ENCODE measurements at places on chromosomes 6 and 20.

GRCh38 chr6:111070105-111071005 lies 16.9 kb upstream of the SLC16A10 start:
- DNase-seq, result no peak

DNA sequence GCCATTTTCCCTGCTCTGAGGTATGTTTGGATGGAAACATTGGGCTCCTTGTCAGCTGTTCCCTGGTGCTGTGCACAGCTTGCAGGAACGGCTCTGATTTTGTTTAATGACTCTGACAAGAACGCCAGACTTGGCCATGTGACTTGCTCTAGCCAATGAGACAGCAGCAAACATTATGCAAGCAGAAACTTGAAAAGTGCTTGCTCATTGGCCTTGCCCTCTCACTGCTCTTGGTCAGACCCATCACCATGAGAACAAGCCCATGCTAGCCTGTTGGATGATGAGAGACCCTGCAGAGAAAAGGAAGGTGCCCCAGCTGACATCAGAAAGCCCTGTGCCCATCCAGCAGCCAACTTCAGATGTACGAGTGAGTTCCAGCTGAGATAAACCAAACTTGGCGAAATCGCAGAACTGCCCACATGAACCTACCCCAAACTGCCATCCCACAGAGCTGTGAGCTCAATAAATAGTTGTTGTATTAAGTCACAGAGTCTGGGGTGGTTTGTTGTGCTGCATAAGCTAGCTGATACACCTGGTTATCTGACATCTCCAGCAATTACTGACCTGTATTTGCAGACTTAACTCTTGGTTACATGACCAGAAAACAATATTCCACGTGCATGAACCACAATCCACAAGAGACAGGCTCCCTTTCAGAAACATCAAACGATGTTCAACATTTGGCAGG lies 96.9 kb downstream of the JPH2 start:
- DNase-seq, result no peak

GRCh38 chr6:135233686-135234491 lies 52.8 kb downstream of the MYB start:
- peak; percentile 6 for DNase-seq

DNA sequence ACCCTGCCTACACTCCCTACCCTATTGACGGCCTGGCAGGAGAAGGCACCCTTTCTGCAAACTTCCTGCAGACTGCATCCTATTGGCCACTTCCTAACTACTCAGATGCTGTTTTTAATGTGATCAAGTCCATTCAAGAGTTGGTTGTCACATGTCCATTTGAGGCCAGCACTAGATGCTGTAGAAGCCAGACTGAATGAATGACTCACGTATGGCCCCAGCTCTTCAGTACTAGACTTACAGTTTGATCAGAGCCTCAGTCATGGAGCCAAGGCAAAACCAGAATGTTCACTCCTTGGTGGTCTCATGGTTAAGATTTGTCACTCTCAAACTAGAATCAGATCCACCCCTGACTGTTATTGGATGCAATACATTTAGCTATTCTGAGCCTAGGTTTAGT lies 101.7 kb downstream of the OPRM1 start:
- DNase-seq, result no peak

DNA sequence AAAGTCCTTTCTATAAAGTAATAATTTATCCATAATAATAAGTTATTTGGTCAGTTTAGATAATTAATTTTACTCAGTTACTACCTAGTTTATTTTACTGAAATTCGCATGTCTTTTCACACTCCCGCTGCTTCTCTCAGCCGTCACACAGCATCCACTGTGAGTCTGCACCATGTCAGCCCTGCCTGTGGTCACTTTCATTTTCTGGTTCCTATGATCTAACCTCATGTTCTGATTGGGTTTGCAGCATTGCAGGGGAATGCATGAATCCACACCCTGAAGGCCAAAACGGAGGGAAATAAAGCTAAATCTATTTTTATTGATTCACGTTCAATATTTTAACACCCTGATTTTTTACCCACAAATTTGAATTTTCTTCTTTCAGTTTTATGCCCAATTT lies 47.4 kb downstream of the PDE10A start:
- DNase-seq, result no peak

GRCh38 chr6:24524805-24525204 lies 30.0 kb downstream of the ALDH5A1 start:
- DNase-seq, result no peak

DNA sequence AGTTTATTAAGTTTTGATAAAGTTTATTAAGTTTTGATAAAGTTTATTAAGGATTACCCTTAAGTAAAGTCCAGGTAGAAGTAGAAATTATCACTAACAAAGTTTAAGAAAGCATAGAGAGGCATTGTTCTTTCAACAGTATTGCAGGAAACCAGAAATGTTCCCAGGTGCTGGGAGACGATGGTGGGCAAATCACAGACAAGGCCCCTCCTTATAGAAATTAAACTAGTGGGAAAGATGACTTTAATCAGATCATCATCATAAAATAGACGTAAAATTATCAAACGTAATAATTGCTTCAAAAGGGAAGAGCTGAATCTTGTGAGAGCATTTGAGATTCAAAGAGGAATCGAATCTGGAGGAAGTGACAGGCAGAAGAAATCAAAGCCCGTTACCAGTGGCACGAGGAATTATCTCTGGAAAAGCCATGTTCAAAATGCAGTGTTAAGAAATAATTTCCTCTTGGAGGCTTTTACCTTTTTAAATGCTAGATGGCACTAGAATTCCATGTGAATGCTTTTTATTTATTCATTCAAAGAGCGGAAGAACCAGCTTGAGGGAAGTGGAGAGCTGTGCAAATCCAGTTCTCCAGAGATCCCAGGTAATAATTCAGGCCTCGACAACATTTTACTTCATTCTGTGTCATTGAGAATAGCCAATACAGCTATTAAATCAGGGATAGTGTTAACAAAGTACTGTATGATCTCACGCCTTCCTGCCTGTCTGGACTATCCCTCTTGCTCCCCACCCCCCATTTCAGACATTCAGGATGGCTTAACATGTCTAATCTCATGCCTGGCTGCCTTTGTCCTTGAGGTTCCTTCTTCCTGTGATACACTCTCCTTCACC lies 1.0 kb upstream of the APMAP start:
- DNase-seq, result peak; percentile 19

- DNase-seq, result no peak
These were observed 25.2 kb downstream of the UCKL1 start for GRCh38 chr20:63930971-63931553.

GRCh38 chr20:61662968-61663331 lies 402.7 kb downstream of the TAF4 start:
- DNase-seq, result no peak

- DNase-seq, result no peak
These were observed 11.3 kb downstream of the MOCS3 start for GRCh38 chr20:50969912-50970311.

DNA sequence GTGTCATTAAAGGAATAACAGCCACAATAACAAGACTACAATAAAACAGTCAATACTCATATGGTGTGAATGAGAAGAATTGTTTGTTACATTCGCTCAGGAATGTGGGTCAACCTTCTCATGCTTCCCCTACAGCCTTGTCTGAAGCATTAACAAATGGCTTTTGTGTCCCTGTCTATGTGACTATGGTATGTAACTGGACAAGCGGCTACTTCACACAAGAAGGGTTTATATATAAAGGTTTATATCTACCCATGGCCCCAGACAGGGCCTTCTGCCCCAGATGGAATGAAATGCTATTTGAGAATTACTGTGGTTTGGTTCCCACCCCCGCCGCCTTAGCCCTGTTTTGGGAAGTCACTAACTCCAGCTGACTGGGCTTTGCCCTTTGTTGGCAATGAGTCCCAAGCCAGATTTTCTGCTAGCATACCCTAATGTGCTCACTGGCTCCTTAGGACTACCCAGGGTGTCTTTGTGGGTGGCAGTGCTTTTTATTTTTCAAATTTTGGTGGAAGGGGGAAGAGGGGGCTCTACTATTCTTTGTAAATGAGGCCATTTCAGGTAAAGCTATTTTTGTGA lies 39.4 kb downstream of the TFAP2A start:
- no peak for DNase-seq

GRCh38 chr20:53842301-53843099 lies 227.9 kb downstream of the BCAS1 start:
- no peak for DNase-seq

GRCh38 chr6:91324711-91325110 lies 737.8 kb upstream of the MAP3K7 start:
- no peak for DNase-seq

DNA sequence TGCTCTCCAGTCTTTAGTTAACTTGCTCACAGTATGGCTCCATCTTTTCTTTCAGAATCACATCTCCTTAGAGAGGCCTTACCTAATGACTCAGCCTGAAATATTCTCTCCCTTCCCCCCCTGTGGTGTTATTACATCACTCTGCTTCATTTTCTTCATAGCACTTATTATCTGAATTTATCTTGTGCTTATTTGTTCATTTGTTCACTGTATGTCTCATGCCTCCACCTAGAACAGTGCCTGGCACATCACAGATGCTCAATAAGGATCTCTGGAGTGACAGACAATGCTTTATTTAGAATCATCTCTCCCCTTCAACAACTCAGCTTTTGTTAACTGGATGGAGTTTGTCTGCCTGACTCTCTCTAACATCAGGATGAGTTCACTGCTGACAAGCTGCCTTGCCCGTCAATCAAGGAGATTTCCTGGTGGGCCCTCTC lies 96.6 kb upstream of the MAN1A1 start:
- no peak for DNase-seq

- DNase-seq, result no peak
These were observed 707.0 kb downstream of the EPM2A start for GRCh38 chr6:145028144-145028818.

- no peak for DNase-seq
These were observed 44.1 kb downstream of the MAK start for GRCh38 chr6:10794239-10794638.

GRCh38 chr6:14918200-14918907 lies 327.5 kb upstream of the JARID2 start:
- DNase-seq, result no peak

- DNase-seq, result no peak
These were observed 780.3 kb downstream of the PHF3 start for GRCh38 chr6:64415926-64416325.

GRCh38 chr20:90651-91050 lies 3.2 kb downstream of the DEFB125 start:
- no peak for DNase-seq

- DNase-seq, result no peak
These were observed 6.6 kb downstream of the FILIP1 start for GRCh38 chr6:75486850-75487518.

DNA sequence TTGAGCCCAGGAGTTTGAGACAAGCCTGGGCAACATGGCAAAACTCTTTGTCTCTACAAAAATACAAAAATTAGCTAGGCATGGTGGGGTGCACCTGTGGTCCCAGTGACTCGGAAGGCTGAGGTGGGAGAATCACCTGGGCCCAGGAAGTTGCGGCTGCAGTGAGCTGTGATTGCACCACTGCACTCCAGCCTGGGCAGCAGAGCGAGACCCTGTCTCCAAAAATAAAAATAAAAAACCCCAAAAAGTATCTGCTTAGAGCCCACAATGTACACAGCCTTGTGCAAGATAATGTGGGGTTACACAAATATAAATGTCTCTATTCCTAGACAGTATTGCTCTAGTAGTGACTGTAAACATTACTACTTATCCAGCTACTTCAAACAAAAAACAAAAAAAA lies 5.9 kb downstream of the ESF1 start:
- no peak for DNase-seq

DNA sequence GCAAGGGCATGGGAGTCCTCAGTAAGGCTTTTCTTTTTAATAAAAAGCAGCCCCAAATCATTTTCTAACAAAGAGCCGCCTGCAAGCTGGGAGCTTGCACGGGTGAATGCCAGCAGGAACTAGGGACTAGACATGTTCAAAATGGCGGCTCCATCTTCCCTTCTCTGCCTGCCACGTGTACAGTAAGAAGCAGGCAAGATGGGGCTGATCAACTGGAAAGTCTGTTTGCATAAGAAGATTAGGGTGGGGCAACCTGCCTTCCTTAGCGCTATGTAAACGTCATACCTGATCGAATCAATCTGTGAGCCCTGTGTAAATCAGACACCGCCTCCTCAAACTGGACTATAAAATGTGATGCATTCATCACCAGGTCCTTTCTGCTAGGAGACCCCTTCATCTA lies 299.4 kb upstream of the SOX4 start:
- DNase-seq, result no peak

DNA sequence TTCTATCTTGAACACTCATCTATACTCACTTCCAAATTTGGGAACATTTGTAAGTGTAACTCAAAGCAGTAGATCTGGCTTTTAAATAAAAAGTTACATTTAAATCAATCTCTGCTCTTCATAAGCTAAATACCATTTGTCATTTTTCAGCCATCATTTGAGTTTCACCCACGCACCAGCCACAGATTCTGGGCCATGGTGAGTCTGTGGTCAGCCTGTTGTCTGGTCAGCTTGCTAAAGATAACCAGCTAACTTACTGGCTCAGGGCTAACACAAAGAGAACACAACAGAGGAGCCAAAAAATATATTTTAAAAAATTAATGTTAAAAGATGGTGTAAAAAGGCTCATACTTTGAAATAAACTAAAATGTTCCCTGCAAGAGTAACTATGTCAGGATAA lies 181.3 kb downstream of the KIF6 start:
- no peak for DNase-seq

GRCh38 chr6:139380611-139381010 lies 6.2 kb upstream of the CITED2 start:
- no peak for DNase-seq

DNA sequence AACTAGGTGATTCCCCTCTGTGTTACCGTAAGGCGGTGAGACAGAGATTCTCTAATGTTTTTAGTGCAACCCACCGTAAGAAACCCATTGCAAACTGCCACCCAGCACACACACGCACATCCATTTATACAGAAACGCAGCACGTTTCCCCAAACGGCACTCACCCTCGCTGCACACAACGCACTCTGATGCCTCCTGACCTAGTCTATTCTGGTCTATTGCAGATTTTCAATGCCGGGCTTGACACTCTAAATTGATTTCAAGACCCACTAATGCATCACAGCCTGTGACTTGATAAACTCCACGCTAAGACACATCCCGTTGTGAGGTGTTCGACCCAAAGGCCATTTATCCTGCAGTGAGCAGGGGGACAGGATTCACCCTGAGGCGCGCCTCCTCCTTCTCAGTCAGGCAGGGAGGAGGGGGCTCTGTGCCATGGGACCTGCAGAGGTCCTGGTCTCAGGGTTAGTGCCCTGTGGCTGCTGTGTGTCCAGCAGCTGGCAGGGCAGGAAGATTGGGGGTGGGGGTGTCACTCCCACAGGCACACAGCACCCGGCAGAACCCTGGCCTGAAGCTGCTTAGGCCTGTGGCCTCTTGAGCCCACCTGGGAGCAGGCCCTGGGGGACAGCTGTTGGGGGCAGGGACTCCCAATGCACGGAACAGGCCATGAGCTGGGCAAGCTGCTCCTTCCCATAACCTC lies 335.6 kb downstream of the PREX1 start:
- no peak for DNase-seq

DNA sequence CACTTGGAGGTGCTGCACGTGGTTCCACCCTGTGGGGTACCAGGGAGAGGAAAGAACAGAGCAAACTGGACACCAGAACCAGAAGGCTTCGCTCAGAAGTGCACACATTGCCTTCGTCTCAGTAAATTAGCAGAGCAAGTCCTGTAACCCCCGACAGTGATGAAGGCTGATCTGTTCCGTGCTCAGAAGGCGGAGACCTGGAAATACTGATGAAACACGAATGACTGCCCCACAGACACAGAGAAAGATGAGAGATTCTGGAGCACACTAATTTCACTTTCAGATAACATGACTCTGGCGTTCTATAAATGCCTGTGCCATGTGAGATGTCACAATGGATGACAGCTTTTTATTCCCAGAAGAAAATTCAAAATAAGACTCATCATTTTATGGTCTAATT lies 44.2 kb upstream of the CCR6 start:
- DNase-seq, result no peak

- DNase-seq, result no peak
These were observed 21.6 kb upstream of the MCM3 start for GRCh38 chr6:52305948-52306767.

All from left renal cortex interstitium (tissue), 4 donors.